NCI-H1417 treated with DMSO at 0.1 percent for 48 hours (cell line): ENCODE measurements at places on chromosomes 7 and 10.

DNA sequence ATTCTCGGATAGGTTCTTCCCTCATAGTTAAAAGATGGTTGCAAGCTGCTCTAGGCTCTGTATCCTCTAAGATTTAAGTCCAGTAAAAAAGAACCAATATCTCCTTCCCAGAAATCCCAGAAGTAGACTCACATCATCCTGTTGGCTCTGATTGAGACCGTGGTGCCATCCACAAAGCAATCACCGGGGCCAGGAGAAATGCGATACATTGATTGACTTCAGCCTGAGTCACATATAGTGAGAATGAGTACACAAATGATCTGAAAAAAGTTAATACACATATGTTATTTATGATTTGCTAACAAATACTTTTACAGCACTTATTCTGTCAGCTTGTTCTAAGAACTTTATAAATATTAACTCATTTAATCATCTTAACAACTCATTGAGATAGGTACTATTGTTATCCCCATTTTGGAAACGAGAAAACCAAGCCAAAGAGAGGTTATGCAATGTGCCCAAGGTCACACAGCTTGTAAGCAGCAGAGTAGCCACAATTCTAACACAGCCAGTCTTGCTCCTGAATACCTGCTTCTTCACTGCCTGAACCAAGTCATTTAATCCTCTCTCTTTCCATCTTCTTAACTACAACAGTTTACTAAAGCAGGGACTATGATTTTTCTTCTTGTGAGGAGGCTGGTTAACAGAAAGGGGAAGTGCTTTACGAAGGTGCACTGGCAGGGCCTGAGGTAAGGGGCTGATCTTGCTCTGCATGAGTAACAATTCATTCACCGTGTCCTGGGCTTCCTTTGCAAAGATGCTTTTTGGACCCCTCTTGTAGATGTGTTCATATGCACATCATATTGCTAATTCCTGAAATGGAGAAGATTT is 177.0 kb downstream of the REEP3 start:
- DNase-seq: no peak

DNA sequence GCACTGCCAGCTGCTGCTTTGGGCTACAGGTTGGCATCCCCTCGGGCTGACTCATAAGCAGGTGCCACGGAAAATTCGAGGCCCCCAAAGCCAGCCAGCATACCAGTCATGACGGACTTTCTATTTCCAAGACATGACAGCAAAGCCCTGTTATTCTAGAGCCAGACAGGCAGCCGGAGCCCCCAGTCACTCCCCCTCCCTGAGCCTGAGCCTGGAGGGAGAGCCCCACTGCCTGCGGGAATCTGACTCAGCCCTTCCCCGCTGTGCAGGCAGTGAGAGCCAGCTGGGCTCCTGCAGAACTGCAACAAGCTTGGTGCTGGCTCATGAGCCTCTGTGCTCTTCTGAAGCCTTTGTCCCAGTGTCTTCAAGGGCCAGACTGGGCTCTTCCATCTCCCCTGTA is 15.8 kb downstream of the BTBD16 start:
- DNase-seq: no peak

GRCh38 chr10:129191797-129192196 is 275.2 kb upstream of the MGMT start:
- no peak for DNase-seq

DNA sequence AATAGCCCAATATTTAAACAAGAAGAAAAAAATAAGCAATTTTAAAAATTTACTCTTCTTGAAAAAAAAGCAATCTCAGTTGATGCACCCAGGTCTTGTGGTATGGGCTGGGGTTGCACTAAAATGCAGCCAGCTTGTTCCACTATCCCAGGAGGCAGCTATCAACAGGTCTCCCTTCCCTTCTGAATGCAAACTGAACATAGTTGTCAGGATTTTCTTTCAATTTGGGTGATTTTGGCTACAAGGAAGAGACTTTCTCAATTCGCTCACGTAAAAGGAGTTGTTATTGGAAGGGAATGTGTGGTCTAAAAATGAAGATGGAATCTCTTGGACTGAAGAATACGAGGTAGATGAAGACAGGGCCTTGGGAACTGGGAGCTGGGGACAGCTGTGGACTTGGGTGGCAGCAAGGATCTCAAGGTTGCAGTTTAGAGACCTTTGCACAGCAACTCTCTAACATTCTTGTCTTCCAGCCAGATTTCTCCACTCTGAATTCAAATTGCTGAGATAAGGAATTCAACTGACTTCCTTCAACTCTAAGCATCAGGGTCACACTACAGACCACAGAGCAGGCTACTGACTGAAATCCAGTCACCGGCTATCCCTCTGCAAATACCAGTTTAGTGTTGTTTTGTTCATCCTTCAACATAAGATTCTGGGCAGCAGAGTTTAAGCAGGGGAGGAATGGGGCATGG is 3.1 kb upstream of the TMEM26 start:
- DNase-seq: no peak

DNA sequence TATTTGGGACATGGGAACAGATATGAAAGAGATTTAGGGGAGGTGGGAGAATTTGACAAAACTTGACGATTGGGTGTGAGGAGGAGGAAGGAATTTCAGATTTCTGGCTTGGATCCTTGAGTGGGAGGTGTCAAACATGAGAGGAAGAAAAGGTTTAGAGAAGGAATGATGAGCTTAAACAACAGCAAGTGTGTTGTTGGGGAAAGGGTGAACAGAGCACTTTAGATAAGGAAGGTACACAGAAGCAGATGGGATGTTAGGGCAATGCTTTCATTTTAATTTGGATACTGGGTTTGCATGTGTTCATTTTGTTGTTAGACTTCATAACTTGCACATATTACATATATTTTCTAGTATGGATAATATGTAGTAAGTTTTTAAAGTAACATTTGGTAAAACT is 23.2 kb downstream of the REEP3 start:
- DNase-seq: no peak

DNA sequence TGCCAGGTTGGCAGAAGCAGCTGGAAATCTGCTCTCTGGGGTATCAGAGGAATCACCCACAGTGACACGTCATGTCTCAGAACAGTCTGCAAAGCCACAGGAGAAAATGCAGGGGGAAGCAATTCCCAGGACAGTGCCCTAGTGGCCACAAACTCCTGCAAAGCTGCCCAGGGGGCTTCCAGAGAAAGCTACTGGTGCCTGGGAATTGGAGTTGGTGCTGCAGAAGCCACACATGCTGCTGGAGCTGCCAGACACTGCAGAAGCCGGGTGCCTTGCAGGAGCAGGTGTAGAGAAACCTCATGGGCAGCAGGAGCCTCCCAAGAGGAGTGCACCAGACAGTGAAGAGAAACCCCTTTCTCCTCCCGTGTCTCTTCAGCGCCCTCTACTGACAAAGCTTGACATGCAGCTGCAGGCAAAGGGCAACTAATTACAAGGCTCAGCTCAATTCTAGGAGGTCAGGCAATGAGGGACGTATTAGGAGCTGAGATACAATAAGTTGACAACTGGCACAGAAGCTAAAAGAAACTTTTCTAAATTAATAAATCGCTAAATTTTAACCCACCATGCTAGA is 30.2 kb upstream of the NUB1 start:
- no peak for DNase-seq

GRCh38 chr10:93165367-93165766 is 91.7 kb downstream of the CYP26A1 start:
- no peak for DNase-seq

- DNase-seq: no peak
Measured at GRCh38 chr10:69952821-69953221, 99.8 kb upstream of the MACROH2A2 start.

DNA sequence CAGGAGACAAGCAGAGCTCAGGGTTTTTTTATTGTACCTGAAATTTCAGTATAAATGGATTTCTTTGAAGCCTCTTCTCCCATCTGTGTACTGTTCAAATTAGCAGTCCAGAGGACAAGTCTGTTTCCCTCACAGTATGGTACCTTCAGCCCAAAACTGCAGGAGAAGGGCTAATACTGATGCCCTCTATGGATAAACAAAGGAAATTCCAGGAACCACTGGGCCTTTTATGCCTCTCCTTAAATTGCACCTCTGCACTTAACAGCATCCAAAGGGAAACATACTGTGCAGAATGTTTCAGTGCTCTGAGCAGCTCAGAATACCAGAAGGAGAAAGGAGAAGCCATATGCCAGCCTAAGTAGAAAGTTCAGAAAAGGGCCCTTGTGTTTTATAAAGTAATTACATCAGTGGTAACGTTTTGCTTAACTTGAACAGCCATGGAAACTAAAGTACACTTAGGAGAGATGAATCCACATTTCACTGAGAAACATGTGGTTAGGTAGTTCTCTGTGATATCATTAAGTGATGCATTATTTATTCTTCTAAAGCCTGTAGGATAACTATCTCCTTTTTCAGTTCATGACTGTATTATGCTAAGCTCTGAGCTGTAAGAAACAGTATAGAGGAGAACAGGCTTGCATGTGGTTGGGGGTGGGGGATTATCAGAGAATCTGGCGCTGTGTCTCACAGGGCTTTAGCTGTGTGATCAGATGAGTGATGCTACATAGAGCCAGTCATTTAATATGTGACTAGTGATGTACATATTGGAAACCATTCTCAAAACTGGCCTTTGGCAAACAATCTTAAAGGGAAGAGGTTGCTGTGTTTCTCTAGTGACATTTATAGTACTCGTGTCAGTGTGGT is 111.3 kb downstream of the POU6F2 start:
- DNase-seq: no peak

- no peak for DNase-seq
Measured at GRCh38 chr10:106619346-106619745, 545.2 kb downstream of the SORCS1 start.

DNA sequence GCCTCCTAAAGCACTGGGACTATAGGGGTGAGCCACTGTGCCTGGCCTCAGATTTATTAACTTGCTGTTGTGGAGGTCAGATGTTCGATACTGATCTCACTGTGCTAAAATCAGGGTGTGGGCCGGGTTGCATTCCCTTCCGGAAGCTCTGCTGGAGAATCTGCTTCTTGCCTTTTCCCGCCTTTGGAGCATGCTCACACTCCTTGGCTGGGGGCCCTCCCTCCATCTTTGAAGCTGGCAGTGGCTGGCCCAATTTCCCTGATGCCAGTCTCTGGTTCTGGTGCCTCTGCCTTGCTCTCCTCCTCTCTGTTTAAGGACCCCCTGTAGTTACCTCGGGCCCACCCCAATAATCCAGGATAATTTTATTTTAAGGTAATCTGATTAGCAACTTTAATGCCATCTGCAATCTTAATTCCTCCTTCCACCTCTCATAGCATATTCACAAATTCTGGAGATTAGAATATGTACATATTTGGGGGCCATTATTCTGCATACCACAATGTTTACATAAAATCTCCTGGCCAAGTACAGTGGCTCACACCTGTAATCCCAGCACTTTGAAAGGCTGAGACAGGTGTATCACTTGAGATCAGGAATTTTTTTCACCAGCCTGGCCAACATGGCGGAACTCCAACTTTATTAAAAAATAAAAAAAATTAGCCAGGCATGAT is 7.9 kb upstream of the PITRM1 start:
- no peak for DNase-seq

DNA sequence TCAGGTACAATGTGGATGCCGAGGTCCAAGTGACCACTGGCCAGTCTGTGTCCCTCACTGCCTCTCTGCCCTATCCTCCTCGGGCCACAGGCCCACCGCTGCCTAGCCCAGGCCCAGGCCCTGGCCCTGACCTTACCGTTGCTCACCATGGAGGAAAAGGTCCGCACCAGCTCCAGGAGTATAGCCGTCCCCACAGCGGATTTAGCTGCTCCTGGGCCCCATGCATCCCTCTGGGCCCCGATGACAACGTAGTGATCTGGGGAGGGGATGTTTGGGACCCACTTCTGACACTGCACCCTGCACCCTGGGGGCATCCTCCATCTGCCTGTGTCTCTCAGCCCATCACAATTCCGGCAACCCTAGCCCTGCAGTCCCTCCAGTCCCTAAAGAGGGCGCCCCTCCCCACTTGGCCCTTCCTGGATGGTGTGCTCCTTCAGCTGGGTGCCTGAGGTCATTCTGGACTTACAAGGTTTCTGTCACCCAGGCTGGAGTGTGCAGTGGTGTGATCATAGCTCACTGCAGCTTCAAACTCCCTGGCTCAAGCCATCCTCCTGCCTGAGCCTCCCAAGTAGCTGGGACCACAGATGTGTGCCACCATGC is 12.1 kb downstream of the TFR2 start:
- no peak for DNase-seq

- DNase-seq: peak; percentile 25
Measured at GRCh38 chr7:132368246-132368900, 207.9 kb downstream of the PLXNA4 start.

GRCh38 chr10:77037735-77038403 is 599.7 kb downstream of the KCNMA1 start:
- DNase-seq: peak; percentile 11

DNA sequence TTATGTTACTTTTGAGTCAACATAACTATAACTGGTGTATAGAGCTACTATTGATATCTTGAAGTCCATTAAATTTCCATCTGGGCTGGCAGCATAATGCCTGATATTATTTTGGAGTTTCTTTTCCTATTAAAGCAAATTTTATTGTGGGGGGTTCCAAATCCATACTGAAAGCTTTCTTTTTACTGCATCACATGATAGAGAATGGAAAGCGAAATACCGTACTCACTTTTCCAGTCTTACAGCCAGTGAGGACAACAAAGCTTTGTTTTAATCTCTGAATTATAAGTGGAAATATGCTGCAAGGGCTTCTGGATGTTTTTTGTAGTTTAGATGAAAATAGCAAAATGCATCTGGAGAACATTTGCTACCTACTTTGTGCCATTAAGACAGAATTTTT is 477.5 kb upstream of the SEMA3D start:
- DNase-seq: no peak

GRCh38 chr7:142442396-142442795 is 184.5 kb upstream of the PRSS58 start:
- no peak for DNase-seq

GRCh38 chr10:12727832-12728215 is 273.7 kb downstream of the CCDC3 start:
- DNase-seq: no peak

DNA sequence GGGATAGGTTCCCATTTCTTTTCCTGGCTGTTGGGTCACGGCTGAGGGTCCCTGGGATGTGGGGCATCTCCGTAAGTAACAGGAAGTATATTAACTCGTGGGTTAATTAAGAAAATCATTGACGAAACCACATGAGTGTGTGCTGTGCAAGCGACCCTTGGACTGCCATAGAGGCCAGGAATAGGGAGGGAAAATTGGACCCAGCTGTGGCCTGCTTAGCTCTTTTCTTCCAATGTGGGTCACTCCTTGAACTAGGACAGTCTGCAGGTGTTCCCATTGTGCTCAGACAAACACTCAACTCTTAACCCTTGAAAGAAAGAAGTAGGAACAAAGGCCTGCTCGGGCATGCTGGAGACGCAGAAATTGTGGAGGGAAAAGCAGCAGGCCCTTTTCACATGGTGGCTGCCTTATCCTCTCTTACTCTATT is 25.6 kb upstream of the PLEKHA1 start:
- no peak for DNase-seq

GRCh38 chr10:94093286-94093905 is 99.7 kb downstream of the PLCE1 start:
- DNase-seq: no peak

- DNase-seq: no peak
Measured at GRCh38 chr7:6443372-6443941, 4.3 kb downstream of the DAGLB start.
